Muscle of leg (tissue), 16 donors: ENCODE measurements at places on chromosomes 3 and 15. TPM values are rescaled to one million over a fixed set of nuclear protein-coding genes. Genes with fewer than 3 reads are reported as not detected.

TRIM59 gene
- 10.7 TPM for total RNA-seq

SLC28A1 gene
- total RNA-seq = 0.35 TPM

LRRIQ4 gene
- total RNA-seq = 0.09 TPM

WNT7A gene
- total RNA-seq = under 0.01 TPM

TTLL13 gene
- 0.09 TPM for total RNA-seq

ROBO1 gene
- 38.7 TPM for total RNA-seq

SI gene
- not detected for total RNA-seq

STRIT1 gene
- total RNA-seq = 15.3 TPM

SPINT1 gene
- 0.40 TPM for total RNA-seq

NPTN gene
- 78.7 TPM for total RNA-seq

GOLGA8N gene
- 9.2 TPM for total RNA-seq

BCHE gene
- 78.9 TPM for total RNA-seq

TRPM1 gene
- total RNA-seq = not detected

ALS2CL gene
- 5.1 TPM for total RNA-seq

CACNA1D gene
- total RNA-seq = 2.0 TPM
